GM13977 (cell line): ENCODE measurements at places on chromosomes 16 and 17.

GRCh38 chr17:47997586-47997985 lies 26.7 kb downstream of the CDK5RAP3 start:
- DNase-seq: no peak

GRCh38 chr16:84218956-84219355 lies 20.9 kb downstream of the KCNG4 start:
- no peak for DNase-seq

DNA sequence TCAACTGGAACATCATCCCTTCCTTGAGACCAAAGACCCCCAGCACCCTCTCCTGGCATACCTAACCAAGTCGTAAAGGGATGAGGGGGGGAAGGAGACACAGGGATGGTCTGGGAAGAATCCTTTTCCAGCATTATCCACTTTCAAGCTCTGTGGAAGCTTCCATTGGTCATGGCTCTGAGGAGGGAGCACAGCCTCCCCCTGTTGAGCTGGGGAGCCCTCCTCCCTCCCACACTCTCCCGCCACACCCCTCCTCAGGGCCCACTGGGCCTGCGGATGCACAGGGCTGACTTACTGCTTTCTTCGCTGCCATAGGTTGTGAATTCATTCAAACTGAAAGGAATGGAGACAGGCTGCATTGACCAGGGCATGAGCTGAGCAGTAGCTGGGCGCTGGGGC lies 12.4 kb downstream of the CSF3 start:
- DNase-seq: no peak

DNA sequence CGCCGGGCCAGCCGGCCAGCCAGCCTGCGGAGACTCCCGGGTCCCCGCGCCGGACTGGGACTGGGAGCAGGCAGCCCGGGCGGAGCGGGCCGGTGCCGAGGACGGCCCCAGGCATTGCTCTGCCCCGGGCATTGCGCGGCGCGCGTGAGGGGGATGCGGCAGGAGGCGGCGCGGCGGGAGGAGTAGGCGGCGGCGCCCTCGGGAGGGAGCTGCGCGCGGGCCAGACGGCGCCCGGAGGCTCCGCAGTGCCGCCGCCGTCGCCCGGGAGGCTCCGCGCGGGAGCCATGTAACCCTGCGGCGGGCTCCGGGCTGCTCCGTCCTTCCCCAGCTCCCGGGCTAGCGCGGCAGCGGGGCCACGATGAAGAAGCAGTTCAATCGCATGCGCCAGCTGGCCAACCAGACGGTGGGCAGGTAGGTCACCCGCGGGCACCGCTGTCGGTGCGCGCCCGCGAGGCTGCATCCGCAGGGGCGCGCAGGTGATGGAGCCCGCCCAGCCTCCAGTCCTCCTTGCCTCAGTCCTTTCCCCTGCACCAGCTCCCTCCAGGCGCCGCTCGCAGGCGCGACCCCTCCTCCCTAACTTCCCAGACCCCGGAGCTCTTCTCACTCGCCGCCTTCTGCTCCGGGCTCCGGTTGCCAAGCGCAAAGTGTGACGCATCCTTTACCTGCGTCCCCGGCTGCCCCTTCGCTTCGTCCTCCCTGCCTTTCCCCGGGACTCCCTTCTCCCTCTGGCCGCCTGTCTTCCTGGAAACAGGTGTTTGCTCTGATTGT lies at the start of gene ARHGAP44:
Gene ARHGAP44, plus strand, starts transcription at position 18 of the 768 bp plus-strand sequence. Its CDS starts 341 bp downstream, at position 359.
- DNase-seq: peak; percentile 82

DNA sequence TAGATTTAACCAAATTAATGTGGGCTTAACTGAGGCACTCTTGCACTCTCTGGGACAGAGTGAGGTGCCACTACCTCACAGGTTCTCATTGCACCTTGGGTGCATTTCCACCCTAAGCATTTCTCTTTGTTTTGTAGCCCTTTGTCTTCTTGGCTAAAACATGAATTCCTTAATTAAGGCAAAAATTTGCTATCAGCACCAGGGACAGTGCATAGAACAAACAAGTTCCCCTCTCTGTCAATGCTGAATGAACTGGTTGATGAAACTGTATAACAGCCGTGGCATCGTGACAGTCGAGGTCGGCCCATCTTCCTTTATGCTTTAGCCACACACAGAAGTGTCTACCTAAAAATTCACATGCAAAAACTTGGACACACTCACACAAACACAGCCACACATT lies 74.8 kb downstream of the HS3ST2 start:
- no peak for DNase-seq

- DNase-seq: no peak
Measured at GRCh38 chr17:66449418-66449977, 147.1 kb downstream of the PRKCA start.

DNA sequence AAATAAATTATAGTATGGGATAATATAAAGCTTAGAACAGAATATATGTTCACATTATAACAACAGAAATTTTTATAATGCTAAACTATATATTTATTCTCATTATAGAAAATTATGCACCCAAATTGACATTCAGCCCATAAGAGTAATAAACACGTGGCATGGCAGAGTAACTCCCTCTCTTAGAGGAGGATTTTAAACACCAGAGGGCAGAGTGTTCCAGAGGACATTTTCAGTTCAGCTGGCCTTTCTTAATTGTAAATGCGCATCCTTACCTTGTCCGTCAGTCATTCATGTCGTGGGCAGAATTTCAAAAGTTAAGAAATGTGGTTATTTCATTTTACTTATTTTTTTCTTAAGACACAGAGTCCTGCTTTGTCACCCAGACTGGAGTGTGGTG lies 147.1 kb downstream of the TANC2 start:
- no peak for DNase-seq

DNA sequence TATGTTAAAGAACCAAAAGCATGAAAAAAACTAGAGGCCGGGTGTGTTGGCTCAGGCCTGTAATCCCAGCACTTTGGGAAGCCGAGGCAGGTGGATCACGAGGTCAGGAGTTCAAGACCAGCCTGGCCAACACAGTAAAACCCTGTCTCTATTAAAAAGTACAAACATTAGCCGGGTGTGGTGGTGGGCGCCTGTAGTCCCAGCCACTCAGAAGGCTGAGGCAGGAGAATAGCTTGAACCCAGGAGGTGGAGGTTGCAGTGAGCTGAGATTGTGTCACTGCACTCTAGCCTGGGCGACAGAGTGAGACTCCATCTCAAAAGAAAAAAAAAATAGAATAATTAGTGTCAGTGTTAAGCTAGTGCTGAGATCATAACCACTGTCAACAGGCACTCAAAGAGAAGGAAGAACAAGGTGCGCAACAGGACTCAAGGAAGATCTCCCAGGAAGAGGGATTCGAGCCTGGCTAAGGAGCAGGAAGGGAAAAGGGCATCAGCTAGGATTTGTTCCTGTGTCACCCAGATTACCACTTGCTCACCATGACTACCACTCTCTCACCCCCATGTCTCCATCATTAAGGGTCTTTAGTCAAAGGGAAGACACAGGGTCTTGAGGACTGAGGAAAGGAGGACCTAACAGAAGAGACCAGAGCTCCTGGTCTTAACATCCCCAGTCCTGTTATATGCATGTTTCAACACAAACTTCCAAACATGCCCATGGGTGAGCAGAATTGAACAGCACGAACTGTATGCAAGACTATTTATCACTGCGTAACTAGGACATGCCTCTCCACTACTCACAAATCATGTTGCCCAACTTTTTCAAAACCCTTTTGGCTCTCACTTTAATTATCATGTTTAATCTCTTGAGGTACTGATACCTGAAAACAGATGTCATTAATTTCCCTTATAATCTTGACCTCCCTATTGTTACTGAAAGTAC lies 88.3 kb upstream of the PLEKHM1 start:
- DNase-seq: no peak

DNA sequence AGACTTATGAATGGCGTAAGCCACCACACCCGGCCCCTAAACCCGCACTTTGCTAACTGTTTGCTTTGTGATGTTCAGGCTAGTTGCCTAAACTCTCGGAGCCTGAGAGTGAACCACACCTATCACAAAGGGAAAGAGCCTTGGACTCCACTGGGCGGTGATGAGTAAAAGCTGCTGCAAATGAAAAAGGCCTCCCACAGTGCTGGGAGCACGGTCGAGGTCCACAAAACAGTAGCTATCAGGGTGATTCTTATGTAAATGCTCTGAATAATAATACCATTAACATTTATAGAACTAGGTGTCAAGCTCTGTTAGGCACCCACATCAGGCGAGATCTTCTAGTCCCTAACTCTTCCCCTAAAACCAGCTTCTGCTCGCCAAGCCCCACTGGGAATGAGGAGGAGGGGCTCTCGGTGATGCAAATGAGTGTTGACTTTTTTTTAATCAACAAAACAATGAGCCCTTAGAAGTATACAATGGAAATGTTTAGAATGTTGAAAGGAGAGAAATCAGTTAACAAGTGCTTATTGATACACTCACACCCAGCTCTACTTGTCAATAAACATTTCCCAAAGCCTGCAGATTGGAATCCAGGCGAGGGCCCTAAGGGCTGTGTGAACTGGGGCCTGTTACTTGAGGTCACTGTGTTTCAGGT lies 19.8 kb downstream of the FBRS start:
- no peak for DNase-seq

GRCh38 chr16:59046335-59046734 lies 312.2 kb upstream of the GOT2 start:
- DNase-seq: no peak

DNA sequence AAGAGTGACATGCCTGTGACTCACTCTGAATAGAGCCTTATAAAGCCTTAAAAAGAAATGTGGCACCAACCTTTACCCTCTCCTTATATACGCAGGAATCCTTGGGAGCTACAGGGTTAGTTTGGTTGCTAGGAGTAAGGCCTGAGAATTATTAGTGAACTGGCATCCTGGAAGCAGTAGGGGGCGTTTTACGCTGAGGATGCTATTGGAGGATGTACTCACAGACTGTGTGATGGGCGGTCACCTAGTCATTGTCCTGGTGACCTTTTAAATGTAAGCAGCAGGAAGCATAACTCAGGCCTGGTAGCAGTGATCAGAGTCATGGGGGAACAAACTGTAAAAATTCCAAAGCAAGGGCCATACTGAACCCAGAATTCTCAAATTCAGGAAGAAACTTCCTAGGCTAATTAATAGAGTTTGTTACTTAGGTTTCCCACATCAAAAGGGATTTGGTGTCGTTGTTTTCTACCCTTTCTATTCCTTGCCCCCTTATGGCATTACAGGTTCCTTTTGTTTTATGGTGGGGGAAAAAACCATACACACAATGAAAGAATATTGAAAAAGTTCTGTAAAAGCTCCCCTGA lies 153.8 kb downstream of the SNX11 start:
- DNase-seq: no peak

- DNase-seq: no peak
Measured at GRCh38 chr17:8494021-8494420, 58.3 kb downstream of the NDEL1 start.

- no peak for DNase-seq
Measured at GRCh38 chr16:89106533-89107202, 13.0 kb downstream of the ACSF3 start.

- DNase-seq: no peak
Measured at GRCh38 chr17:73508057-73508930, 136.0 kb downstream of the SDK2 start.

GRCh38 chr17:78771758-78772382 lies 10.2 kb downstream of the CYTH1 start:
- DNase-seq: no peak

DNA sequence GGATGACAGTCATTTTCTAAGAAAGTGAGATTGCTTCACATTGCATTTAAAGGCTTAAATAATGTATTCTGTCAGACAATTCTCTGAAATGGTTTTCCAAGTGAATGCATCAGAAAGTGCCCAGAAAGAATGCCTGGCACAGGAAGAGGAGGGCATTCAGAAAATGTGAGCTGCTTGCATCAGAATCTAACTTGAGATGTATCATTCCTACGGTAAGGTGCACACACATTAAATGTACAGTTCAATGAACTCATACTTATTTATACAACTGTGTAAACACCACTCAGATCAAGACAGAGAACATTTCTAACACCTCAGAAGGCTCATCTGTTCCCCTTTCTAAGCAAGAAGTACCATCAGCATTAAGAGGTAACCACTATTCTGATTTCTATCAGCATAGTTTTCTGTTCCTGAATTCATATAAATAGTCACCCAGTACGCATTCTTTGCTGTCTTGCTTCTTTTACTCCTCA lies 638.0 kb downstream of the MAF start:
- DNase-seq: no peak

- DNase-seq: no peak
Measured at GRCh38 chr17:49957350-49957749, 11.6 kb upstream of the DLX4 start.

DNA sequence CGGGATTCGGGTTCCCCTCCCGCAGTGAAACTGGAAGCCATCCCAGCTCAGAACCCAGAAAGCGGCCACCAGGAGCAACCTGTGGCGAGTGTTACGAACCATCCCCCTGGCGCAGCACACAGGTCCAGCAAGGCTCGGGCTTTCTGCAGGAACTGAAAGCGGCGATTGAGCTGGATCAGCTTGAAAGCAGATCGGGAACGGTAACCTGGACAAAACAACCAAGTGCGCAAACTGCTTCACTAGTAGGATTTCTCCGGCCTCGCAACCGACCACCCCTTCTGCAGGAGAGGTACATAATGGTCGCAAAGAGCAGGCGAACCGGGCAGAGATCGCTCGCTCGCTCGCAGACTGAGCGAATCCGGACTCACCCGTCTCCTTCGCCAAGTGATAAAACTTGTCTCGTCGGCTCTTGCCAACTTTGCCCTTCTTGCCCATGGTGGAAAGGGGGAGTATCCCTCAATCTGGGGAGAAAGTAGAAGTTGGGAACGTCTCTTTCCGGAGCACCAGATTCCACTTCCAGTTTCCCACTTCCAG lies 696 bp upstream of the PSMC5 start:
- no peak for DNase-seq

- no peak for DNase-seq
Measured at GRCh38 chr16:11602321-11602720, 15.6 kb upstream of the LITAF start.

DNA sequence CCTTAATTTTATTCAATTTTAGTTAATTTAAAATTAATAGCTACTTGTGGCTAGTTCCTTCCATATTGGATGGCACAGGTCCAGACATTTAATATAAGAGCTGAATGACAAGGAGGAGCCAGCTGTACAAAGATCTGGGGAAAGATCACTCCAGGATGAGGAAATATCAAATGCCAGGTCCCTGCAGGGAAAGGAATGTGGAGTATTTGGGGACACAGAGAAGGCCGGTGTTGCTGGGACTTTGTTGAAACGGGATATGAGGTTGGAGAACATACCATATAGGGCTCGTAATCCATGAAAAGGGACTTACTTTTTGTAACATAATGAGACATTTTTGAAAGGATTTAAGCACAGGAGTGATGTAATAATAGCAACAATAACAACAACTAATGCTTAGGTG lies 426.8 kb downstream of the HS3ST4 start:
- no peak for DNase-seq

DNA sequence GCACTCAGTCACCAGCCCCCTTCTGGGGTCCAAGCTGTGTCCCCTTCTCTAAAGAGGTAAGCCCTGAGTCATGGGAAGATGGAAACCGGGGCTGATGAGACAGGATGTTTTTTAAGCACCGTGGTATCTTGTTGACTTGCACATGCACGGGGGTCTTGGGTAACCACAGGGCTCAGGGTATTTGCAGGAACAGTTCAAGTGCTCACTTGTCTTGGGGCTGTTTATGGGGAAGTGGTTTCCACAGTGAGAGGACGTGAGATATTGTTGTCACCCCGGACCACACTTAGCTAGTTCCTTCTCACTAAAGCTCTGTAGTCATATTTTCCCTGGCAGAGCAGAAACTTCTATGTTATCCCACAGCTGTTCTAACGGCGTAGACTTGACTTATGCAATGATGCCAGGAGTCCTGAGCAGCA lies 7.7 kb downstream of the CCL3L1 start:
- DNase-seq: peak; percentile 38

GRCh38 chr16:75116081-75116910 lies at the start of gene LDHD:
Gene LDHD (minus strand): TSS chr16:75116780. CDS start chr16:75116720, 60 bp downstream.
- no peak for DNase-seq

- no peak for DNase-seq
Measured at GRCh38 chr17:49511810-49512209, 16.7 kb downstream of the NGFR start.
